ENCODE measurements at places on chromosomes 6 and 20.

- DNase-seq: no peak
Observed at GRCh38 chr6:11233673-11234573, 1.5 kb upstream of the NEDD9 start.

DNA sequence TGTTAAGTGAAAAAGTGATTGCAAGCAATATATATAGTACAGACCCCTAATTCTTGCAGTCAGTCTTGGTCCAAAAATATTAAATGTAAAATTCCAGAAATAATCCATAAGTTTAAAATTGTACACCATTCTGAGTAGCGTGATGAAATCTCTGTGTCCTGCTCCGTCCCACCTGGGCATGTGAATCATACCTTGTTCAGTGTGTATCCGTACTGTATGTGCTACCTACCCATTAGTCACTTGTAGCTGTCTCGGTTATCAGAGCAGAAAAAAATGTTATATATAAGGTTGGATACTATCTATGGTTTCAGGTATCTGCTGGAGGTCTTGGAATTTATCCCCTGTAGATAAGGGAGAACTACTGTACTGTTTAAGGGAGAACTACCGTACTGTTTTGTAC is 16.3 kb downstream of the IRAK1BP1 start:
- DNase-seq: no peak

DNA sequence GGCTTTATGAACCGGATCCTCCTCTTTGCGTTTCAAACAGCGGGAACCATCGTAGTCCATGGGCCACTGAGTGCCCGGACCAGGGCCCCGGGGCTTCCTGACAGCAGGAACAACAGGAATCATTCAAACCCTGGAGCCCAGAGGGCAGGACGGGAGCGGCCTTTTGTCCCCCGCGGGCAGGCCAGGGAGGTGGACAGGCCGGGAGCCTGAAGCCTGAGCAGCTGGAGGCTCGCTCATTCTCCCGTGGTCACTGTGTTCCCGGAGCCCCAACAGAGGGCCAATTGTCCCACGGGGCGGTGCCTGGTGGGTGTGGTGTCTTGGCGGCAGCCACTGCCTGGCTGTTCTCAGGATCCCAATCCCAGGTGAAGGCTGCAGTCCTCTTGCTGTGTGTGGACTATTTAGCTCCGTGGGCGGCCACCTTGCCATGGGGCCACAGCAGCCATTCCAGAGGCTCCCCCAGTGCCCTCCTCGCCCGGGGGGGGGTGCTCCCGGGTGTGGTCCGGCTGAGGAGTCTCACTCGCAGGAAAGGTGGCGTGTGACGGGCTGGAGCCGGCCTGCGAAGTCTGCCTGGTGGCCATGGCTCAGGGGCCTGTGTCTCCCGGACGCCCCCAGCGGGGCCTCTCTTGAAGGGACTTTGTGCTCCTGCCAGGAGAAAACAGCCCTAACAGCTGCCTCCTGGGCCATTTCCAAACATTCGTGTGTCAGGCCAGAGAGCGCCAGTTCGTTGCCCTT is 77.2 kb upstream of the BHLHE23 start:
- peak; percentile 14 for DNase-seq

DNA sequence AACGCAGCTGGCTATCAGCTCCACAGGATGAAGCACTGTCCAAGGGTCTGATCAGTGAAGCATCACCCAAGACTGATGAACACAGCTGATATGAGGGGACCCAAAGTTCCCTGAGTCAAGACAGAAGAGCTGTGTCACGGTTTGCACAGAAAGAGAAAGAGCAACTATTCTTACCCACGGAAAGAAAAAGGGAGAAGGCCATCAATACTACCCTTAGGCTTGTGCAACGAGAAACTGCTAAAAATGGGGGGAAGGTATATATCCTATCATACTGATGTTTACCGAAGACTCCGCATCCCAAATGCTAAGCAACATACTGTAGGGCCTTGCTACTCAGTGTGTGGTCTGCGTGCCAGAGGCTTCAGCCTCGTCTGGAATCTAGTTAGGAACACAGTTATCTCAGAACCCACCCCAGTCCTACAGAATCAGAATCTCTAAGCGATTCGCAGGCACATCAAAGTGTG is 665 bp downstream of the FASTKD5 start:
- DNase-seq: no peak

DNA sequence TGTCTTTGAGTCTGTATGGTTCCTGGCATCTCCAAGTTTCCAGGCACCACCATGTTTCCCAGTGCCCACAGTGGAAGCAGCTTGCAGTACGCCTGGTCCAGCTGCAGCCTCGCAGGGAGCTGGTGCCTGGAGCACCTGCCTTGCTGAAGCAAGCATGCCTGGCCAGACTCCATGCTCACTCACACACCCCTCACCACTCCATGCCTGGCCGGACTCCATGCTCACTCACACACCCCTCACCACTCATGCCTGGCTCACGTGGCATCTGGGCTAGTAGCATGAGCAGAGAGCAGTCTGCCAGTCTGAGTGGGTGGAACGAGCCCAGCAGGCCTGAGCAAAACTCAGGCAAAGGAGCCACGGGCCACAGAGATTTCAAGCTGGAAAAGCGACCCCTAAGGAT is 214.3 kb downstream of the TFAP2C start:
- DNase-seq: no peak

DNA sequence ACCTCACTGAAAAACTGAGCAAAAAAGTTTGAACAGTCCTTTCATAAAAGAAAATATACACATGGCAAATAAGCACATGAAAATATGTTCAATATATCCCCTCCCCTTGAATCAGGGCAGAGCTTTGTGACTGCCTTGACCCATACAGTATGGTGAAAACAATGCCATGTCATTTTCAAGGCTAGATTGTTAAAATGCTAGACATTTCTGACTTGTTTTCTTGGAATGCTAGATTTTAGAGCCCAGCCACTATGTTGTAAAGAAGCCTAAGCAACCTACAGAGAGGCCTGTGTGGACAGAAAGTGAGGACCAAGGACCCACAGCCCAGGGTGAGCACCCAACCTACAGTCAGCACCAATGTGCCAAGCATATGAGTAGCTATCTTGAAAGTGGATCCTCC is 17.1 kb upstream of the ASF1A start:
- no peak for DNase-seq

- DNase-seq: no peak
Observed at GRCh38 chr6:44545224-44545623, 157.7 kb downstream of the CDC5L start.
